ENCODE measurements at places on chromosomes 12 and 14. TPM values are rescaled to one million over a fixed set of nuclear protein-coding genes. Genes with fewer than 3 reads are reported as not detected.

DNA sequence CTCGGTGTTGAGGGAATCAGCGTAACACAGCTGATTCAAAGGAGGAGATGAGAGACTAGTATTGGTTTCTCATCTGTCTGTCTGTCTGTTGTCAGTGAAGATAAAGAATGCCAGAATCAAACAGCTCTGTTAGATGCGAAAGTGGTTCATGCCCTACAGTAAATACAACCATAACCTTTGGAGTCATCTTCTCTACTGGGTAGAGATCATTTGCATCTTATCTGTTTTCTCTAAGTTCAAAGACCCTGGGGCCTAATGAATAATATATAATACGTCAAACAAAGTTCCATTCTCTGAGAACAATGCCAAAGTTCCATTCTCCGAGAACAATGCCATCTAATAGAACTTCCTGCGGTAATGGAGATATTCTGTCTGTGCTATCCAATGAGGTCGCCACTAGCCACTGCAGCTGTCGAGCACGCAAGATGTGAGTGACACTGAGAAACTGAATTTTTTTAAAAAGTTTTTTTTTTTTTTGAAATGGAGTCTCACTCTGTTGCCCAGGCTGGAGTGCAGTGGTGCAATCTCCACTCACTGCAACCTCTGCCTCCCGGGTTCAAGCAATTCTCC, 6.6 kb downstream of the IL31 start:
- no peak for ATAC-seq

DNA sequence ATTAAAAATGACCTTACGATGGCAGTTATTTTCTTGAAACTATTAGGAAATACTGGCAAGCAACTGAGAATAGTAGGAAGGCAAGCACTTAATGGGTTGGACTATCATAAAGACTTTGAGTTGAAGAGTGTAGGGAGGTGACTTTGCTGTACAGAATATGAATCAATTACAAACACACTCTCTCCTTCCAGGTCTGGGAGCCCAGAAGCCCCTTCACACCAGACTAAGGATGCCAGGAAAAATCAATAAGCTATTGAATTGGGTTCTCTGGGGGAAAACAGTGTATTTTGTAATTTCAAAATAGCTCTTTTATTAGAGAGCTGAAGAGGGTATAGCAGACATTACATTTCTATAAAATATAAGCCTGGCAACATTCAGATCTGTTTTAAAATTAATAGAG, 736.4 kb downstream of the NOVA1 start:
- no peak for ATAC-seq

Gene PLCZ1
- total RNA-seq, result not detected

- peak; percentile 57 for ATAC-seq
Observed at GRCh38 chr12:14239350-14239934, 126.0 kb upstream of the ATF7IP start.

DNA sequence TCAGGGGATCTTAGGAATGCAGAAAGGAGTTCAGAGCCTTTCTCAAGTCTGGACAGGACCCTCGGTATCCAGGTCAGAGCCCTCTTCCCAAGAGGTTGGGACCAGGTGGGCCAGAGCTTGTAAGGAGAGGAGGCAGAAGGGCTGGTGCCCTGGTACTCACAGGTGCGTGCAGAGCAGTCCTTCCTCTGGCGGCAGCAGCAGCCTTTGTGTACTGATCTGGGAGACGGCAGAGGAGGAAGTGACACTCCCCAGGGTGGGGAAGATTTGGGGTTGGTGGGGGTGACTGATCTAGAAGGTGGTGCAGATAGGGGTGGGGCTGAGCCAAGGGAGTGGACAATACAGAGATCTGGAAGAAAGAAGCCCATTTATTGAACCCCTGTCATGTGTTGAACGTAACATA, at the start of gene ITGB7:
ITGB7 (minus strand) TSS at position 210 of the 400 bp plus-strand sequence. CDS start 6,808 bp downstream, outside the sequence.
- peak; percentile 67 for ATAC-seq

DNA sequence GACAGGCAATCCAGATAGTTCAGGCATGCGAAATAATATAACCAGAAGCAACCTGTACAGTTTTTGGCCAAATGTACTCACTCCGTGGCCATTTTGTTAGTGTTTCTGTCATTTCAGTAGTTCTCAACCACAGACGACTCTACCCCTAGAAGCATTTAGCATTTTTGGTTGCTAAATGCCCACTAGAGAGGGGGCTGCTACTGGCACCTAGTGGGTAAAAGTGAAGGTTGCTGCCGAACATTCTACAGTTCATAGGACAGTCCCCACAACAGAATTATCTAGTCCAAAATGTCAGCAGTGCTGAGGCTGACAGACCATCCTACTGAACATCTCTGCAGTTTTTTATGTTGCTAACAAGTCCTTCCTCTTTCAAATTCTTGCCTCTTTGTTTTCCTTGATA, 107.4 kb downstream of the TSHR start:
- ATAC-seq, result no peak

DNA sequence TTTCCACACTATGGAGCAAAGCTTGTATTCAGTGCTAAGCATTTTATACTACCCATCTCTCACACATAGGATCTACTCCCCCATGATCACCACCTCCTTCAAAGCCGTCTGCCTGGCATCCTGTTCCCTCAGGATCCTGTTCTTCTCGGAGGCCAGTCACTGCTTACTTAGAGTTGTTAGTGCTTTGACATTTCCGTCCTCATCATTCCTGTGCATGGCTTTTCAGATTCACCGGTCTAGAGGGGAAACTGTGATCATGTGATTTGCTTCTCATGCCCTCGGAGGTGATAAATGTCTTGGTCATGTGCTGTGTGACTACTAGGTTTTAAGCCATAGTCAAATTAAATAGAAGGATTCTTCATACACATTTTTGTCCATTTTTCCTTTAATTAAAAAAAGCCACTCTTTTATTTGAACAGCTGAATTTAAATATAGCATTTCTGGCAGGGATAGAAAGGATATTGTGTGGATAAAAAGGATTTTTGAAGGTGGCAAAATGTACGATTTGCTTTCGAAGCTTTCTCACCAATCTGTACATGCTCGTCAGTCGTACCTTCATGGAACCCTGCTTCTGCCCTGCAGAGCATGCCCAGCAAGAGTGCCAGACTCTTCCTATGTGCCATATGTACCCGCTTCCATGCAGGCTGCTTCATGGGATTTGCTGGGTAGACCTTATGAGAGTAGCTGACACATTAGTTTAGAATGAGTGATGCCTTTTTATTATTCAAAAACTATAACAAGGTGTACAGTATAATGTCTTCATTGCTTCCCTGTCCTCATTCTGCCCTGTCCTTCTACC, 53.3 kb downstream of the BMAL2 start:
- no peak for ATAC-seq

DNA sequence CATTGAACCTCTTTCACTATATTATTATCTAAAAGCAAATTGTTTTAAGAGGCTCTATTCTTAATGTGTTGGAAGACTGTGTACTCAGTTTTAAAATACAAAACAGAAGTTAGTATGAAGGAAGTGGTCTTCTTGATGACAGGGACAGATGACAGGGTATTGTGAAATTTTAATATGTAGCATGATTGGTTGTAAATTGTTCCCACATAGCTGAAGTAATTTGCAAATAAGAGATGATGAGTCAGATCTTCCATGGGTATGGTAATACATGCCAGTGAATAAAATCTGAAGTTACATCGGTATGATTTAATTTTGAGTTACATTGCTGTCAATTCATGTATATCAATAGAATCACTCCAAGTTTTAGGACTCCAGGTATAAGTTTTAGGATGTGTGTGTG, 454.8 kb downstream of the AEBP2 start:
- no peak for ATAC-seq

GRCh38 chr12:57243521-57244311, 7.3 kb downstream of the STAC3 start:
- ATAC-seq, result peak; percentile 29

DNA sequence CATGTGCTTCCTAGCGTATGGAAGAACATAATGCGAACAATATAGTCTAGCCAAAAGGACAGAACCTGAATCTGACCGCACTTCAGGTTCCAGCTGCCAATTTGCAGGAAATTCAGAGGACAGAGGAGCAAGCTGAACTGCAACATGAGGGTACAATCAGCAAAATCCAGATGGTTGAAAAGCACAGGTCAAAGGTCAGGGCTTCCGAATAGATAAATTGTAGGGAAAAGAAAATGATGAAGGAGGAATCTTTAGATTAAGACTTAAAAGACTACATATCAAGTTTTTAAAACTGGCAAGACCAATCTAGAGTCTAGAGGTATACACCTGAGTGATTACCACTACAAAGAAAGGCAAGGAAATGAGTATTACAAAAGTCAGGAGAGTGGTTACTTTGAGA, 42.1 kb upstream of the SELPLG start:
- ATAC-seq, result no peak

GRCh38 chr12:5096241-5096924, 52.7 kb downstream of the KCNA5 start:
- no peak for ATAC-seq

DNA sequence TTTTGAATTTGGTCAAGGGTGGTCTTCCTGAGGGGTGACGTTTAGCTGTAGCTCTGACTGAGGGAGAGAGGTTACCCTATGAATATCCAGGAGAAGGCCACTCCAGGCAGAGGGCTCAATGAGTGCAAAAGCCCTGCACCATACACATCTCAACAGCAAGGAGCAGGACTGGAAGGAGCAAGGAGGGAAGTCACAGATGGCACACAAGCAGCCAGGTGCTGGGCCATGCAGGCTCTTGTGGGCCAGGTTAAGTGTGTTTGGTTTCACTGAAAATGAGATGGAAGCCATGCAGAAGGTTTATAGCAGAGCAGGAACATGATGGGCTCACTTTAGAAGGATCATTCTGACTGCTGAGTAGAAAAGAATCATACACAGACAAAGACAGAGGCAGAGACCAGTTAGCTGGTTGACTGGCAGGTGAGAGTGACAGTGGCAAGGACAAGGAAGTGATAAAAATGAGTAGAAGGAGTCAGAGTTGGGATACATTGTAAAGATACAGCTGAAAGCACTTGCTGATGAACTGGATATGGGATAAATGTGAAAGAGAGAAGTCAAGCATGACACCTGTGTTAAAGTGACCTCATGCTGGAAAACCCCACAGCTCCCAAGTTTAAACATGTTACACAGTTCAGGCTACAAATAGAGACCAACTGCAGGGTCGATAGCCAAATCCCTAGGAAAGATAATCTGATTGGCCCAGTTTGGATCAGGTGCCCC, 81.2 kb downstream of the PRKD1 start:
- no peak for ATAC-seq

Measured in esophagus mucosa (tissue), 1 donor.